K562 (cell line): ENCODE measurements at places on chromosomes 2 and 18.

DNA sequence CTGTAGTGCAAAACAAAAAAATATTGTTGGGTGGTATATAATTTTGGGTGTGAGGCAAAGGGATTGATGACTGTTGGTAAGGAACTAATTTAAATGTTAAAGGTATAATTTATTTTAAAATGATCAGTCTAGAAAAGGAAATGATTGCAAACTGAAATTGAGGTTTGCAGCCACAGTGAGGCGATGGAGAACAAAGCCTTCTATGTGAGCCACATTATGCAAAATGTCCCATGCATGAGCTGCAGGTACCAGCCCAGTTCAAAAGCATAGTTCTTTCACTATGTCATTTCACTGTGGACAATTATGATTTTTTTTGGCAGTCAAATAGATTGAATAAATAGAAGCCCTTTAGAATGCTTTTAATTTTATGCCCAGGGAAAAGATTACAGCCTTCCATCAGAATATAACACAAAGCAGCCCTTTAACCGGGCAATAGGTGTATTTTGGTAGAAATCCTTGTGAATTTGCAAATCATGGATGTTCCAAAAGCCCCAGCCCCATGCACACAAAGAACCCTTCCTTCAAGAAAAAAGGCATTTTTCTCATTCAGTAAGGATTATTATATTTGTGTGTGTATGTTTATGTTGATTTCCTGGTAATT lies 1.7 kb downstream of the MAP2 start:
- no peak for DNase-seq

DNA sequence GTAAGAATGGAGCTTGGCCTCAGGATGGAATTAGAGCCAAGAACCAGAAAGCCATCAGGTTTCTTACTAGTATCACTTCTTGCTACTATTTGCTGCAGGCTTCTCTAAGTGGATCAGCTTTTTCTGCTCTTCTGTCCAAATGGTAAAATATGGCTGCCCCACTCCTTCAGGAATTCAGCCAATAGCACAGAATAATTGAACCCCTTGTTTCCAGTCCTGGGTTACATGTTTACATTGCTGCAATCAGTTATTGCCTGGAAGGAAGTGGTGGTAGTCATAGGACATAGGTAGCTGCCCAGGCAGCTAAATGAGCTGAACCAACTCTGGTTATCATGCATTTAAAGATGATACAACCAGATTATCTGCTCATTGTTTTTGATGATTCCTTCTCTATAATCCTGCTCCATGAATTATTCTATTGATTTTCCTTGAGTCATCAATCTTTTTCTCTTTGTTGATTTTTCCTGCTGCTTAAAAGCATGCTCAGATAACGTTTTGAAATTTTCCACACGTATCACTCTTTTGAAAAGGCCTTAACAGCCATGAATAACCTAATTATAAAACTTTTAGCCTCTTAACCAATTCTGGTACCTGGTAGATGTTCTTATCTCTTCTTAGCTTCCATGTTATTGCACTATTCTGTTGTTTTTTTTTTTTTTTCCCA lies 12.6 kb downstream of the AGPS start:
- no peak for DNase-seq

DNA sequence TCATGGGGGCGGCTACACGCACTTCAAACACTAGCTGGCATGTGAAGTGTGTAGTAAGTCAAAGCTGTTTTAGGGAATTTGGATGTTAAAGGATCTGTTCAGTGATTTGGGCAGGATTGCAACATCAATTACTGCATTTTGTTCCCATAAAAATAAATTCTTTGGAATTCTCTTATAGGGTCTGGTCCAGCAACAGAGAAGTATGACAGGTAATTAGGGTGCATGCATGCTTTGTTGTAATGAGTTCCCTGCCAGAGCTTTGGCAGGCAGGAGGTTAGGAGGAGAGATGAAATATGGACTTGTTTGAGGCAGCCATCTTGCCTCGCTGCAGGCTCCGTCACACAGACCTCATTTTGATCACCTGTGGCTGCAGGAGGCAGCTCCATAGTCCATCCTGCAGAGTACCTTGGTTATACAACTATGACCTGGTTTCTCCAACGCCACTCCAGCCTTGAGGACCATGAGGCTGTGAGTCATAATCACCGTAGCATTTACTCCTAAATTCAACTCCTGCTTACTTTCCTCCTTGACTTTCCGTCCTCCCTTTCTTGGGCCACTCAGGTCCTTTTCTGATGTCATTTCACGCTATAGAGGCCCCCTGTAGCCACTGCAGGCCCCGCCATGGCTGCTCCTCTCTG lies 26.5 kb upstream of the EML4 start:
- DNase-seq = no peak

GRCh38 chr18:37590346-37590745 lies 24.7 kb upstream of the CELF4 start:
- DNase-seq = no peak

DNA sequence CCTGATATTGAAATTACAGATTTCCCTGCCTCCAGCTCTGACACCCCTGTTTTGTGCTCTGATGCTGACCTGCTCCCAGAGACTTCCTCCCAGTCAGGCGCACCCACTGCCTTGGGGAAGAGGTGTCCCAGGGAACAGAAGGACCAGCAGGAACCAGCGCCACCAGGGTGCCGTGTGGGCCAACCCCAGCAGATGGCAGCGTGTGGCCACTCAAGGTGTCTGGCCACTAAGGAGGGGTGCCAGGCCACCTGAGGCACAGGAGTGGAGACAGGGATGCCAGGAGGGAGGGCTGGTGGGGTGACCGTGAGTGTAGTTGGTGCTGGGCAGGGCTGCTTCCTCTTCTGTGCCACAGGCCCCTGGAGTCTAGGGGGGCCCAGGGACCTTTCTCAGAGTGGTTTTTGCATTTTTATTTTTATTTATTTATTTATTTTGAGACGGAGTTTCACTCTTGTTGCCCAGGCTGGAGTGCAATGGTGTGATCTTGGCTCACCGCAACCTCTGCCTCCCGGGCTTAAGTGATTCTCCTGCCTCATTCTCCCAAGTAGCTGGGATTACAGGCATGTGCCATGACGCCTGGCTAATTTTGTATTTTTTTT lies 56.0 kb downstream of the TEX44 start:
- DNase-seq = no peak

DNA sequence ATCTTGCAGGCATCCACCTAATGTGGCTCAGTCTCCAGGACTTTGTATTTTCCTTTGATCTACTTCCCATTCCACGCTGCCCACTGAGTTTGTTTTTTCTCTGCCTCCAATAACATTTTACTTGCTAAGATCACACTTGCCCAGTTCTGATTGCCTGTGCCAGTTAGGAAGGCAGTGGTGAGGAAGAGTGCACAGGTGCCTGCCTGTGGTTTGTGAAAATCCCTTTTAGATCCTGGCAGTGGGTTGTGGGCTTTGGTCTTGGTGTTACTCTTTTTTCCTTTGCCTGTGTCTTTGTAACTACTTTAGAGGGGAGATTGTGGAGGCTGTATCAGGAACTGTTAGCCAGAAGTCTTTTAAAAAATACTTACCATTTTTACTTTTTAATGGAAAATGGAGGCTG lies 36.9 kb upstream of the KCNG2 start:
- DNase-seq = no peak

GRCh38 chr2:203492965-203493364 lies 42.1 kb downstream of the RAPH1 start:
- DNase-seq = no peak
